ENCODE measurements at places on chromosomes 3 and 15.

GRCh38 chr15:35871282-35871681, 325.3 kb upstream of the DPH6 start:
- no peak for DNase-seq

DNA sequence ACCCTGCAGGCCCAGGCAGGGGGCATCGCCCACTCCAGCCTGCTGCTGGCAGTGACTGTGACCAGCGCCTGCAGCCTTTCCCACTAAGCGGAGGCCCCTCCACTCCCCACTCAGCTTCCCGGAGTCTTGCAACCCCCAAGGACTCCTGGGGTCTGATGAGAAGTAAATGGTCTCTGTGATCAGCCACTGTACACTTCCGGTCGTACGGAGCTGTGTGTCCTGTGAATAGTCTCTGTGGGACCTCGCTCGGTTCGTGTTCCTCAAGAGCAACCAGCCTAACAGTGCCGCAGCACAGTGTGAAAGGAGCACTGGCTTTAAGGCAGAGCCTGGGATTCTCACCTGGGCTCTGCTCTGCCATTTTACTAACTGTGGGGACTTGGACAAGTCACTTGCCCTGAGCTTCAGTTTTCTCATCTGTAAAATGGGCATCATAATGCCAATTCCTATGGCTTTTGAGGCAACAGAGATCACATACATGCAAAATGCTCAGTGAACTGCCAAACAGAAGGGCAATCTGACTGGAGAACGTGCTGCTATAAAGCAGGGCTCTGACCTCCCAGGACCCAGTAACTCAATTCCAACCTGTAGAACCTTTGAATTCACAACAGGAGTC, 26.7 kb downstream of the TMEM43 start:
- no peak for DNase-seq

DNA sequence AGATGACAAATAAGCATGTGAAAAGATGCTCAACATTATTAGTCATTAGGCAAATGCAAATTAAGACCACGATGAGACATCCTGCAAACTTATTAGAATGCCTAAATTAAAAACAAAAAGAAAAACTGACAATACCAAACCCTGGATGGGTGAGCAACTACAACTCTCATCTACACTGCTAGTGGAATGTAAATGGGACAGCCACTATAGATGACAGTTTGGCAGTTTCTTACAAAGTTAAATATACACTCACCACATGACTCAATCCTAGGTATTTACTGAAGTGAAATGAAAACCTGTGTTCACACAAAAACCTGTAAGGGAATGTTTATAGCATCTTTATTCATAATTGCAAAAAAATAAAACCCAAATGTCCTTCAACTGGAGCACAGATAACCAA, 74.7 kb downstream of the NPTN start:
- DNase-seq = no peak

- DNase-seq = peak; percentile 29
These were observed 184.4 kb downstream of the PEX5L start for GRCh38 chr3:179852142-179852905.

DNA sequence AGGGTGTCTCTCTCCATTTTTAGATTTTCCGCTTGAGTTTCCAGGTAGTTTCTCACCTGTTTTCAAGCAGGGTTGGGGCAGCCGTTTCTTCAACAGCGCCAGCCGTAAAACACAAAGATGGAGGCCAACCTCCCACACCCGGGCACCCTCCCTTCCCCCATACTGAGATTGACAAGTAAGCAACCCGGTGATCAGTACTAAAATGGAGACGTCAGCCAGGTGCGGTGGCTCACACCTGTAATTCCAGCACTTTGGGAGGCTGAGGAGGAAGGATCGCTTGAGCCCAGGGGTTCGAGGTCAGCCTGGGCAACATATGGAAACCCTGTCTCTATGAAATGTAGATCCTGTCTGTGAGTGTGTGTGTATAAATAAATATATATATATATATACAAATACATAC, 903 bp upstream of the ZSCAN2 start:
- DNase-seq = peak; percentile 22
